ENCODE measurements at places on chromosomes 6 and 20.

- no peak for DNase-seq
Measured at GRCh38 chr6:143688681-143689080, 10.9 kb downstream of the PHACTR2 start.

- no peak for DNase-seq
Measured at GRCh38 chr6:39339096-39339867, 16.8 kb upstream of the KCNK16 start.

DNA sequence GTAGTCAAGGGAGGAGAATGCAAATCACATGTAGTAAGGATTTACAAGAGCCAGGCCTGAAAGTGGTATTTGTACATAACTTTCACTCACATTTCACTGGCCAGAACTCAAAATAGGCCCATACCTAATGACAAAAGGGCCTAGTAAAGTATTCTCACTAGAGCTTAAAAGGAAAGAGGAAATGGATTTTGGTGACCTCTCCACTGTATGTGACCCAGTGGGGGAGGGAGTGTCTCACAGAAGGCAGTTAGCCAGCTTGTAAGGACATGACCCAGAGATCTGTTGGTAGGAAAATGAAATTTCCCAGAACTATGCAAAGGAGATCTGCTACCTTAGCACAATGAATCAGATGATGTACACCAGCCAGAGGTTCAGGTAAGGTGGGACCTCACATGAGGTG is 124.4 kb downstream of the PTPRT start:
- DNase-seq: no peak

DNA sequence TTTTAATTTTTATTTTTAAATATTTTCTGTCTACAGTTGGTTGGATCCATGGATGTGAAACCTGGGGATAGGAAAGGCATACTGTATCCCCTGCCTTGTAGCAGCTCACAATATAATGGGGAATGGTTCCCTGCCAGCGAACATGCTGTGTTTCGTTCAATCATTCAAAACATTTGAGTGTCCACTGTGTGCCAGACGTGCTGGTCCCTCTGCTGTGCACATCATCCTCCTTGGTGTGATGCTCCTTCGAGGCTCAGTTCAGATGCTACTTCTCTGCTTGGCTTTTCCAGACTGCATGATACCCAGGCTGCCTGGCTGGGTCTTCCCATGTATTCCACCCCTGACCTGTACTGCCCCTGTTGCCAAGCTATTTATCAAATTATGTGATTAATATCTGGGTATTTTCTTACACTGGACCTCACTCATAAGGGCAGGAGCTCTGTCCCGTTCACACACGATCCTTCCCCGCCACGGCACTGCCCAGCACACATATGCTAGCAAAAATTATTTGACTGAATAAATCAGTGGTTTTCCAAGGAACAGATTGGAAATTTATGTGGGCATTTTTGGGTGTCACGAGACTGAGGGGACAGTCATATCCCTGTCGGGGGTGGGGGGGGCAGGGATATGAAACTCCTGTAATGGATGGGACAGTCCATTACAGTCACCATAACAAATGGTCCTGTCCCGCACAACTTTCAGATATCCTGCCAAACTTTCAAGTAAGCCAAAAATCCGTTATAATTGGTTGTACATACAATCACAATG is 4.9 kb downstream of the SDCBP2 start:
- no peak for DNase-seq

DNA sequence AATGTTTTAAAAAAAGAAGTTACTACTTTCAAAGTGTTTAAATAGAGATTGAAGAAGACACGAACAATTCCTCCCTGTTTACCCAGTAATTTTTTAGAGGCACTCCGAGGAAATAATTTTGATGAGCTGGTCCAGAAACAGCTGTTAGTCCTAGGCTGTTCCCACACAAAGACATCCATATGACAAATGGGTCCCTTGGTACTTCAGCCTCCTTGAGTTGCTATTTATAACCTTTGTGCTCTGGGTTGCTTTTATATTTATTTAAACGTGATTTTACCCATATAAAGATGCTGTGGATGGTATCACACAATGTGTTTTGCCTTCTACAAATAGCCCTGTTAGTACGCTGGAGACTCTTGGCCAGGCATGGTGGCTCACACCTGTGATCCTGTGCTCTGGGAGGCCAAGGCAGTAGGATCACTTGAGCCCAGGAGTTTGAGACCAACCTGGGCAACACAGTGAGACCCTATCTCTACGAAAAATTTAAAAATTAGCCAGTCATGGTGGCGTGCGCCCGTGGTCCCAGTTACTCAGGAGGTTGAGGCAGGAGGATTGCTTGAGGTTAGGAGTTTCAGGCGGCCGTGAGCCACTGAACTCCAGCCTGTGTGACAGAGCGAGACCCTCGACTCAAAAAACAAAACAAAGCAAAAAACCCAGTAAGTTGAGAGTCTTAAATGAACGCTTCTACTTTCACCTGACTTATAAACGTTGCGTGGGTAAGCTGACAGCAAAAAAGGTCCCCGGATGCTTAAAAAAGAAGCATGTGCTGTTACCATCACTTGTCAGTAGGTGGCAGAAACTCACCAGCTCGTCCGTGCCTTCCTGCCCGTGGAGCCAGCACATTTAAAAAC is 56.9 kb upstream of the ARMH2 start:
- peak; percentile 71 for DNase-seq

GRCh38 chr6:48229841-48230240 is 118.8 kb upstream of the PTCHD4 start:
- DNase-seq: peak; percentile 2

DNA sequence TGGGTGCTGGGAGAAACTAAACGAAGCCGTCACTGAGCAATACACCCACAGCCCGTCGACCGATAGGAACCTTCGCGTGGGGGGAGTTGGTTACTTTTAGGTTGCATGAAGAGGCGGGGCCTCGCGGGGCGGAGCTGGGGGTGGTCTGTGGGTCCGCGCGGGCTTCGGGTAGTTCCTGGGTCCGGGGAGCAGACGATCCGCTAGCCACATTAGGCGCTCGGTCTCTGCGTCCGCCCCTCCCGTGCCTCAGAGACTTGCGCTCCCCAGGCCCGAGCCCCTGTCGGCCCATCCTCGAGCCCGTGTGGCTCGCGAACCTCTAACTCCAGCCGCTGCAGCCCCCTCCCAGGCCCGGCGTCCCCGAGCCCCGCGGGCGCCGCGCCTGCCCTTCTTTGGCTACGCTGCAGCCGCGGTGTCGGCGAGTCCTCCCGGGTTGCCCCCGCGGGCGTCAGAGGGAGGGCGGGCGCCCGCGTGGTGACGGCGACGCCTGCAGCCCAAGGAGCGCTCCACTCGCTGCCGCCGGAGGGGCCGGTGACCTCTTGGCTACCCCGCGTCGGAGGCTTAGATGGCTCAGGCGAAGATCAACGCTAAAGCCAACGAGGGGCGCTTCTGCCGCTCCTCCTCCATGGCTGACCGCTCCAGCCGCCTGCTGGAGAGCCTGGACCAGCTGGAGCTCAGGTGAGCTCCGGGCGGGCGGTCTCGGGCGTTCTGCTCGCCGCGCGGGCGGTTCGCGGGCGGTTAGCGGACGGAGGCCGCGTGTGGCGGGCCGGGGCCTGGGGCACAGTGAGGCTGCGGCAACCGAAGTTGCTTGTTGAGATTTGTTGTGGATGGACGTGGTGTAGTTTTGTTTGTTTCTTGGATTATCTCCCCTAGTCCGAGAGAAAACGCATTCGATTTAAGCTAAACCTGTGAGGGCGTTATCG is at the start of gene BAG2:
Gene BAG2 (plus strand): TSS at position 191 of the 920 bp plus-strand sequence. CDS start 372 bp downstream, at position 563.
- DNase-seq: peak; percentile 94

GRCh38 chr20:20941468-20941889 is 164.7 kb downstream of the LINC00237 start:
- DNase-seq: no peak

DNA sequence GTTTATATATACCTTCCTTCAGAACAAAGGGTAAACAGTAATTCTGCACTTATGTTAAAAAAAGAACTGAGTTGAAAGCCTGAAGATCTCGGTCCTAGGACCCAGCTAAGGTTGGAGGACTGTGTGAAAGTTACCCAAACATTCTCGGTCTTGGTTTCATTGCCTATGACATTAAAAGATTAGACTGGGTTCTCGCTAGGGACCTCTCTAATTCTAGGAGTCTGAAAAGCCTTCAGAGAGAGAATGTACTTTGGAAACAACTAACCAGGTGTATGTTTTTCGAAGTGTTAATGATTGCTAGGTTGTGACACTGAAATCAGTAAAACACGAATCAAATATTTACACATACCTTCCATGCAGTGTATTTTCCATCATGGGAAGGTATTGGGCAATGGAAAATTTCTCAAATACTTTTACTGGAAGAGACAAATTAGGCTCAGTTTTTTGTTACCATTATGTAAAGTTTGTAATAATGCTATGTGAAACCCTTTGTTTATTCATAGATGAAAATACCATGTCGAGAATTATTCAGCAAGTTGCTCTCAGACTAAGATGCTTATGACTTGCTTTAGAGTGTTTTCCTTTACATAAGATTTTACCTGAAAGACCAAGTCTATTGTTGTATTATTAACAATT is 113.7 kb upstream of the LOC128125822 start:
- no peak for DNase-seq

- no peak for DNase-seq
Measured at GRCh38 chr6:30834646-30835045, 49.7 kb upstream of the DDR1 start.

All from EL (cell line).